Tibial artery (tissue), 4 donors: ENCODE measurements at places on chromosomes 5 and 9.

- peak; percentile 63 for DNase-seq
These were observed 5.3 kb upstream of the NSMF start for GRCh38 chr9:137464291-137464999.

GRCh38 chr5:167905919-167906853, 385.3 kb upstream of the WWC1 start:
- no peak for DNase-seq

DNA sequence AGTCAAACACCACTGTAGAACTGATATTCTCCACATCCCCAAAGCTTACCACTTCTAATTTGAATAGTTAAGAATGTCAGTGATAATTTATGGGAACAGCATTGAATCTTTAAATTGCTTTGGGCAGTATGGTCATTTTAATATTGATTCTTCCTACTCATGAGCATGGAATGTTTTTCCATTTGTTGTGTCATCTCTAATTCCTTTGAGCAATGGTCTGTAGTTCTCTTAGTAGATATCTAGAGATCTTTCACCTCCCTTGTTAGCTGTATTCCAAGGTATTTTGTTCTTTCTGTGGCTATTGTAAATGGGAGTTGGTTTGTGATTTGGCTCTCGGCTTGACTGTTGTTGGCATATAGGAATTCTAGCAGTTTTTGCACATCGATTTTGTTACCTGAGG, 1341.8 kb upstream of the CDH9 start:
- no peak for DNase-seq

DNA sequence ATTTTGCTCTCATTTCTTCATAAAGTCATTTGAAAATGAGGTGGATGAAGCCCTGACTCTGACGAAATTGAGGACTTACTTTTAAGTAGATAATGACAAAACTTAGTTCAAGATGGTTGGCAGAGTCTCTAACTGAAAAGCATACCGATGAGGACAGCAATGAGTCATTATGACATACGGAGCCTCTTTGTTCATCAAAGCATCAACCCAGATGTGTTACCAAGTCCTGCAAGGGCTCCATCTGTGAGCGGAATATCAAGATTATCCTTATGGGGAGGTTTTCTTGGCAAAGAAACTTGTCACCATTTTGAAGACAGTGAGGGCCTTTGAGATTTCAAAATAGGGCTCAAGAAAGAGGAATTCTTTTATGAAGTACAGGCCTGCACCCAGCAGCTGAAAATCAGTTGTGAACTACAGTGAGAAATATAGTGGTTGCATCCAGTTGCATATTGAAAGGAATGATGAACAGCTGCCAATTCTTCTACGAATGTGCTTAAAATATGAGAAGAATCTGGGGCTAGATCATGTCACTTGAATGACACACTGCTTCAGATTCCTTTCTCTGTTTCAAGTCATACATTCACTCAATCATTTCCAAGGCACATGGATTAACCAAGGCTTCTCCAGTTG, 86.6 kb upstream of the SLC24A2 start:
- no peak for DNase-seq

DNA sequence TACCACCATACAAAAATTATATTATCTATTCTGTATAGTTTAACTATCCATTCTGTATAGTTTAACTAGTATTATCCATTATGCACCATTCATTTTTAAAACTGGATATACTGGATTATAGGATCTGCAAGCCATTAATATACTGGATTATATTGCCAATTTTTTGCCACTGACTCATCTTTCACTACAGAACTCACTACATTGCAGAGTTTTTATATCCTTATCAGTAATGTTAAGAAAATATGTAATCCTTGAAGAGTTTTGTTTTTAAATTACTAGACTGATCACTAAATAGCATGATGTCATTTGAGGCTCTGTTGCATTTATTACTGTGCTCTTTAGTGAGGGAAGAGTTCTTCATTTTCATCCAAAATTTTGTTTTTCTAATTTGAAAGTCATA, 109.8 kb upstream of the SNX2 start:
- DNase-seq: no peak

GRCh38 chr9:122396614-122397148, 25.9 kb downstream of the PTGS1 start:
- DNase-seq: no peak

DNA sequence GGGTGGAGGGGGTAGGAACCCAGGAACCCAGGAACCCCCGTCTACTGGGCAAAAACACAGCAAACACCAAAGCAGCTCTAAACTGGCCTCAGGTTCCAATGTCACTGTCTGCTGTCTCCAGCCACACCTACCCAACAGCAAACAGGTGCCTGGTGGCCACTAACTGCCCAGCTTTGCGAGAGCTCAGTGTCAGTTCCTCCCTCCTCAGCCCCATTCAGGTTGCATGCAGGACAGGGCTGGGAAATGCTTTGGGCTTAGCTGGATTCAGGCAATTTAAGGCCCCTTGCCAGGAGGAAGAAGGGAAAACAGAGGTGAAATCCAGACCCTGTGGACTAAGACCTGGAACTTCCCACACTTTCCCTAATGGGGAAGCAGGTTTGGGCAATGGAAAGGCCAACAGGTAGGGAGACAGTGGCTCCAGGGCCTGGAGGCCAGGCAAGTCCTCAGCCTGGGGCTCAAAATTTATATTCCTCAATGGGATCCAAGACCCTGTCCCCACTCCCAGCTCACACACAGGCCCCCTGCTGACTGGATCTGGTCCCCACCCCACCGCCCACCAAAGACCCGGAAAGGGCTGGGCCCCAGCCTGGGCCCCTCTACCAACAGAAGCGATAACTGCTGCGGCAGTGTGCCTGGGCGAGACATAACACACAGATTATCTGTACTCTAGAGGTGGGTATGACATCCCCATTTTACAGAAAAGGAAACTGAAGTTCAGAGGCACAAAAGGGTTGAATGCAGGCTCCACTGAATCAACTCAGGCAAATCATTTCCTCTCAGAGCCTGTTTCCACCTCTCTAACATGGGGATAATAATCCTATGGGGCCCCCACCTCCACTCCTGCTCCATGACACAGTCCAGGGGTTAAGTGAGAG, 3.5 kb downstream of the EEIG1 start:
- no peak for DNase-seq

DNA sequence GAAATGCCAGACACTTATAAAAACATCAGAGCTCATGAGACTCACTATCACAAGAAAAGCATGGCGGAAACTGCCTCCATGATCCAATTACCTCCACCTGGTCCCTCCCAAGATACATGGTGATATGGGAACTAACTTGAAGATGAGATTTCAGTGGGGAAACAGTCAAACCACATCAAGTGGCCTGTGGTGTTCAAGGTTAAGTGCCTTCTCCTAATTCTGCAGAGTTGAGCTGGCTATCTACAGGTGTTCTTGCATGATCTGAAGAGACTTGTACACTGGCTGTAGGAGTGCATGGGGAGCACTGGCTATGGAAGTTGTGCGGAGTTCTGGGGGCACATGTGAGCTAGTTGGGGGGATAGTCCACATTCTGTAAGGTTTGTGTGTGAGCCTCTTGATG, 34.0 kb upstream of the CKS2 start:
- DNase-seq: no peak

GRCh38 chr5:39469777-39470415, 45.1 kb upstream of the DAB2 start:
- peak; percentile 31 for DNase-seq

DNA sequence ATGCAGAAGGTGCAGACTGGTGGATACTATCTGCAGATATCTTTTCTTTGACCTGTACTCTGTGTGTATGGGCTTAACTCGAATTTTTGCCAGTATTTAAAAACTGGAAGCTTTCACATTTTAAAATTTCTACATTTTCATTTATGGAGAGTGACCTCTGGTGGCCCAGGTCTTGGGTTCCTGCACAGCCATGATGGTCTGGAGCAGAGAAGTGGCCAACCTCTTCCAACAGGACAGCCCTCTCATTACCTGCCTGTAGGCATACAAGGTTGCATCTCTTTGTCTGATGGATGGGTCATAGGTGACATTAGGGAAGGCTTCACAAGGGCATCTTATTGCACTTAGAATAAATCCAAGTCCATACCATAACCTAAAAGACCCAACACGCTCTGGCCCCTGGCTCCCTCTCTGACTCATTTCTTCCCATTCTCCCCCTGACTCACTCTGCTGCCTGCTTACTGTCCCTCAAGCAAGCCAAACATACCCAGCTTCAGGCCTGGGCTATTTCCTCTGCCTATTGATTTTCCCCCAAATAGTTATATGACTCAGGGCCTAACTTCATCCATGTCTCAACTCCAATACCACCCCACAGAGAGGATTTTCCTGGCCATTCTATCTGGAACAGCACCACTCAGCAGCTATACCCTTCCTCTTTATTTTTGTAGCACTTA, 113.3 kb upstream of the SLC1A3 start:
- DNase-seq: no peak

DNA sequence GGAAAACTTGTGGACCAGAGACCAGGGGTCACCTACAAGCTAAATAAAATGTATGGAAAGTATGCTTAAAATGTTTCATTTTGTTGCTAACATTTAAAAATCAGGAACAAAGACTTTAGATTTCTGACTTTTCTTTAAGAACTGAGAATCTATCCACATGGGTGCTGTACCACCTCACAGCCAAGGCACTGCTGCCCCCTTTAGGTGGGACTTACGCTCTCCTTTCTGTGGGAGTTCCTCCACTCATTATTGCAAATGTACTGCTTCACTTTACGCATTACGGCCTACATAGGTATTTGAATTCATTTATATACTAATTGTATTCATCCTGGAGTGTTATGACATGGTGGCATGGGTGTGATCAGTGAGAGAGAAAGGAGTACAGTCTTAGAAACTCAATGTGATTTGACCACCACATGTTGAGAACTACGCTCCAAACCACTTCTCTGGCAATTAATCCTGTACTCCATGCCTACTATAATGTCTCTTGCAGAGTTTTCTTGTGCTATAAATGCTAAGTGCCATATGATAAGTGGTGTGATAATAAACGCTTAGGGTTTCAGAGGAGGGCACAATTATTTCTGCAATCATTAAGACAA, 24.7 kb upstream of the CETN3 start:
- no peak for DNase-seq

- no peak for DNase-seq
These were observed 257.5 kb upstream of the PANK3 start for GRCh38 chr5:168836603-168837231.

GRCh38 chr5:42636425-42636824, 120.2 kb upstream of the CCDC152 start:
- no peak for DNase-seq

DNA sequence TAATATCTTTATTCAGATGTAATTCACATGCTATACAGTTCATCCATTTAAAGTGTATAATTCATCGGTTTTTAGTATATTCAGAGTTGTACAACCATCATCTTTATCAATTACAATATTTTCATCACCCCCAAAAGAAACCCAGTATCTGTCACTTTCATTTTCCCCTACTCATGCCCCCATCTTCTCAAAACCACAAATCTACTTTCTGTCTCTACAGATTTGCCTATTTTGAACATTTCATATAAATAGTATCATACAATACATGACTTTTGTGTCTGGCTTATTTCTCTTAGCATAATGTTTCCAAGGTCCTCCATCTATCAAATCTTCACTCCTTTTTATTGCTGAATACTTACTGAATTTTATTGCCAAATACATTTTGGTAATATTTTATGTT, 305.1 kb upstream of the SGCD start:
- DNase-seq: no peak

GRCh38 chr9:134339183-134339806, 13.0 kb downstream of the RXRA start:
- DNase-seq: peak; percentile 80

- DNase-seq: no peak
These were observed 699.4 kb downstream of the PTPRD start for GRCh38 chr9:9913276-9913832.
